Activated naive CD4-positive, alpha-beta T cell treated with anti-CD3 and anti-CD28 coated beads, Interleukin-2, amount 10 ng/mL, durations not matched to agents 7 days and 5 days (primary cell): ENCODE measurements at places on chromosomes 11 and 22.

GRCh38 chr11:72007089-72007476 is 8.4 kb downstream of the IL18BP start:
- H3K4me1 ChIP-seq = peaks cover under 1% of the 10 kb centered on the region
- H3K36me3 ChIP-seq = peaks cover 58% of the 10 kb centered on the region
- no peak overlapping the region for H3K4me3 ChIP-seq
- H3K27ac ChIP-seq = no peak overlapping the region
- no peaks in the 10 kb centered on the region for H3K27me3 ChIP-seq

GRCh38 chr11:86041975-86042378 is 26.9 kb downstream of the PICALM start:
- no peak overlapping the region for H3K4me3 ChIP-seq
- H3K4me1 ChIP-seq = peaks cover 52% of the 10 kb centered on the region
- peak; percentile 60 for DNase-seq
- H3K27ac ChIP-seq = no peak overlapping the region
- no peaks in the 10 kb centered on the region for H3K27me3 ChIP-seq

GRCh38 chr11:59062602-59063529 is 23.2 kb upstream of the GLYATL1B start:
- peaks cover 8% of the 10 kb centered on the region for H3K4me1 ChIP-seq
- no peak for DNase-seq
- no peaks in the 10 kb centered on the region for H3K36me3 ChIP-seq
- no peak overlapping the region for H3K27ac ChIP-seq
- peaks cover 47% of the 10 kb centered on the region for H3K27me3 ChIP-seq
- no peak overlapping the region for H3K4me3 ChIP-seq

DNA sequence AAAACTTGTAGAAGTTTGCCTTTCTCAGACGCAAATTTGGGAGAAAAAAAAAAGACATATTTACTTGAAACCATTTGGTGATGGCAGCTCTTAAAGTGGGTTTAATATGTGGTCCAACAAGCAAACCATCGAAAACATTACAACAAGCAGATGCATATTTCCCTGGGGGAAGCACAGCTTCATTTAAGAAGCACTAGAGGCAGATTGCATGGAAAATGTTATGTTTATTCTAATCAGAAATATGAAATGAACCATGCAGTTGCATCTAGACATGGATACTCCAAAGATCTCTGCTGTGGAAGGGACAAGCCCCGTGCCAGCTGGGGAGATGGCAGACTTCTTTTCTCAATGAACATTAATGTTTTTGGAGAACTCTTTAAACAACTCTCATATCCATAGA is 57.4 kb upstream of the PARVA start:
- no peak for DNase-seq
- H3K4me1 ChIP-seq = peaks cover 24% of the 10 kb centered on the region

DNA sequence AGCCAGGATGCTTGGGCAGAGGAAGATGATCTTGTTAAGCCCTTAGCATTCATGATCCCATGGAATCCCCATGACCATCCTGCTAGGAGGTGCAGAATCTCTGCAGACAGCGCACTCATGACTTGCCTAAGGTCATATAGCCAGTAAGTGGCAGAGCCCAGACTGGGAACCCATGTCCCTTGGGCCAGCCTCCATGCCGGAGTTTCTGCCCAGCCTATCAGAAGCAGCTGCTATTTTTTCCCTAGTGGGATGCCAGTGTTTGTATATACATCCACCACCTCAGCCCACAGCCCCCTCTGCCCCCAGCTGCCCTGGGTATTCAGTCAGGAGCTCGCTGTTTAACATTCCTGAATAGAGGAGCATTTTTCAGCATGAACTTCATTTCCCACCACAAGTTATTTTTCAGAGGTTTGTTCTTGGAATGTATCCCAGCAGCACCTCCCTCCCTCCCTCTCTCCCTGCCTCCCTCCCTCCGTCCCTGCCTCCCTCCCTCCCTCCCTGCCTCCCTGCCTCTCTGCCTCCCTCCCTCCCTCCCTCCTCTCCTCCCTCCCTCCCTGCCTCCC is 34.4 kb upstream of the SUSD2 start:
- no peaks in the 10 kb centered on the region for H3K27me3 ChIP-seq
- H3K4me3 ChIP-seq = no peak overlapping the region
- H3K36me3 ChIP-seq = peaks cover 31% of the 10 kb centered on the region
- H3K4me1 ChIP-seq = peaks cover 66% of the 10 kb centered on the region
- no peak for DNase-seq

DNA sequence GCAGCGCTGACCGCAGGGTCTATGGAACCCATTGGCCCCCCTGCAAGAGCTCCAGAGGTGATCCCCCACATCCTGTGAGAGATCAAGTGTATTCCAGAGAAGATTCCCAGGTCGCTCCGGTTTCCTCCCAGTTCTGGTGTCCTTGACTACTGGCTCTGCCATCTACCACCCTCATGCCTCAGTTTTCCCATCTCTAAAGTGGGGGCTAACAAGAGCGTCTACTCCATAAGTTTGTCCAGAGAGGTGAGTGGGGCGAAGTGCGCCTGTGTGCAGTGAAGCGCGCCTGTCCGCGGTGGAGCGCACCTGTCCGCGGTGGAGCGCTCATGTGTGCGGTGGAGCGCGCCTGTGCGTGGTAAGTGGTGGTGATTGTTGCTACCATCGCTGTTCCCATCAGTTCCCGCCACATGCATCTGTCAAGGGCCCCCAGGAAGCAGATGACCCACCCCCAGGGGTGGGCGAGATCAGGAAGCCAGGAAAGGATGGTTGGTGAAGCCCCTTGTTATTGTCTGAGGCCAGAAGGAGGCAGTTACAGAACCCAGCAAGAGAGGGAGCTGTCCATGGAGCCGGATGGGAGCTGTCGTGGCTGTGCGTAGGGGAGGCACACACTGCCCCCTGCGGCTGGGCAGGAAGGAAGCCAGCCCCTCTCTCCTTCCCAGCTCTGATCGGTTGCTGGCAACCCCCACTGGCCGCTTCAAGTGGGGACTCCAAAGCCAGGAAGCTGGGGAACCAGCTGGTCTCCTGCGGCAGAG is 73.2 kb upstream of the FGF3 start:
- H3K4me3 ChIP-seq = no peak overlapping the region
- H3K27me3 ChIP-seq = peaks cover 50% of the 10 kb centered on the region
- H3K27ac ChIP-seq = no peak overlapping the region

DNA sequence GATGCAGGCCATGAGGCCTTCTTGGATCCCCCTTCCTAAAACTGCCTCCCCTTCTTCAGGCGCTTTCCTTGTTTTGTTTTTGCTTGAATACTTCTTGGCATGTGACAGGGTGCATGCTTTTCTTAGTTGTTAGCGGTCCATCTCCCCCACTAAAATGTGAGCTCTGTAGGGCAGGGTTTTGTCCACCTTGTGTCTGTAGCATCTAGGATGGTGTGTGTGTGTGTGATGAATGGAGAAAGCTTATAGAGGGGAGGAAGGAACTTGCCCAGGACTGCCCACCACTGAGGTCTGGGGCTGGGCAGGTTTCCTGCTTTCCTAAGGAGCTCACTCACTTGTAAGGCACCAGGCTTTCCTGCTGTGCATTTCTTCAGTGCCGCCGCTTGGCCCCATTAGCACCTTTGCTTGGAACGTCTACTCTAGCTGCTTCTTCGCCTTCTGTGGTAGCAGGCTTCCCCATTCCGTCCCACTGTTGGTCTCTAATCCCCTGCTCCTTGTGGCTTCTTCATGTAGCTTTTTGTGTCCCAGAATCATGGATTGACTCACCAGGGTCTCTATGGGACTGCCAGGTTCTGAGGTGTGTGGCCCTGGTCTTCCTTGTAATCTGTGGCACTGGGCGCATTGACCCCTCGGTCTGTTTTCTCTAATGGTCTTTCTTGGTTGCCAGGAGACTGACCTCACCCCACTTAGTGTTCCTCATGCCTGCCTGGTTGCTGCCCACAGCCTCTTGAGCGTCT is 3.3 kb downstream of the DGCR8 start:
- H3K27ac ChIP-seq = no peak overlapping the region
- peaks cover 40% of the 10 kb centered on the region for H3K36me3 ChIP-seq
- no peaks in the 10 kb centered on the region for H3K27me3 ChIP-seq
- peaks cover 46% of the 10 kb centered on the region for H3K4me1 ChIP-seq
- H3K4me3 ChIP-seq = no peak overlapping the region

DNA sequence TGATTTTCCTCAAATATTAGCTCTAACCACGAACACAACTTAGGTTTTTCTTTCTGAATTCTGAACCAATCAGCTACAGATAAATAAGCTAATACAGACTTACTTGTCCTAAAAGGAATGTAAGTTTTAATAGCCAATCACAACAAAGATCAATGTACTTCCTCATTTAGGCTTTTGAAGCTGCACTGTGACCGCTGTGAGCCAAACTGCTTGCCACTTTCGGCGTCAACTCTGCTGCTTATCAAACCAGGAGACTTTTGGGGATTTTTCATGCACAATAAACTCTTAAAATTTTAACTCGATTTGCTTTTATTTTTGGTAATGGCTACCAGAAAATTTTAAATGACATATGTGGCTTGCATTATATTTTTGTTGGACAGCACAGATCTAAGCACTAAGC is 92.5 kb downstream of the TMPRSS5 start:
- H3K4me1 ChIP-seq = no peaks in the 10 kb centered on the region
- H3K27ac ChIP-seq = no peak overlapping the region
- H3K36me3 ChIP-seq = no peaks in the 10 kb centered on the region

- peaks cover under 1% of the 10 kb centered on the region for H3K4me1 ChIP-seq
- H3K4me3 ChIP-seq = no peak overlapping the region
- DNase-seq = no peak
- no peaks in the 10 kb centered on the region for H3K27me3 ChIP-seq
- no peak overlapping the region for H3K27ac ChIP-seq
These were observed 45.3 kb upstream of the POGLUT3 start for GRCh38 chr11:108543316-108543964.

- H3K27ac ChIP-seq = no peak overlapping the region
- DNase-seq = no peak
- H3K4me1 ChIP-seq = no peaks in the 10 kb centered on the region
These were observed 253.9 kb downstream of the LARGE1 start for GRCh38 chr22:33666279-33666960.

DNA sequence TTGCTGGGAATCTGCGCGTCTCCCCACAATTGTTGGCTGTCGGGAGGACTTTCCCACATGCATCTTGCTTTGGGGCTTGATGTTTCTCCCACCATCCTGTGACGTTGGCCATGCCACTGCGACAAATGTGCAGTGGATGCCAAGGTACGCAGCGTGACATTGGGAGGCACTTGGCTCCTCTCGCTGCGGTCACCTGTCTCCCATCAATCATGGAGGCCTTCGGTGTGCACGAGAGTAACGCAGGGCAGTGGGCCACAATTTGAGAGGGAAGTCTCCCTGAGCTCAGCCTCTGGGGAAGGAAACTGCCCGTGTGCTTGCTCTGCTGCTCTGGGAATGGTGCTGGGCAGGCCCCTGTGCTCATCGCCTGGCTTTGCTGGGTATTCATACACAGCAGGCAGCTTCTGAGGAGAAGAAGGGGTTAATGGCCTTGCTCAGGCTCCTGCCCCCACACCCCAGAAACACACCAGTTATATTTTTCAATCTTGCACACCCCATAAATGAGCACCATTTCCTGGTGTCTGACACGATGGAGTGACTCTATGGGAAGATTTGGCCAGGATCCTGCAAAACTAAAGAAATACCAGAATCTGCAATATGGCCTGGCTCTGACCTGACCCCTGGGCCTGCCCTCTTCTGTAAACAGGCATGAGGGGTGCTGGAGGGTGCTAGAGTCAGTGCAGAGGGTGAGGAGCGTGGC is 153.5 kb downstream of the ADAMTS15 start:
- DNase-seq = no peak
- H3K36me3 ChIP-seq = no peaks in the 10 kb centered on the region
- H3K4me3 ChIP-seq = no peak overlapping the region
- H3K27ac ChIP-seq = no peak overlapping the region
- no peaks in the 10 kb centered on the region for H3K4me1 ChIP-seq

DNA sequence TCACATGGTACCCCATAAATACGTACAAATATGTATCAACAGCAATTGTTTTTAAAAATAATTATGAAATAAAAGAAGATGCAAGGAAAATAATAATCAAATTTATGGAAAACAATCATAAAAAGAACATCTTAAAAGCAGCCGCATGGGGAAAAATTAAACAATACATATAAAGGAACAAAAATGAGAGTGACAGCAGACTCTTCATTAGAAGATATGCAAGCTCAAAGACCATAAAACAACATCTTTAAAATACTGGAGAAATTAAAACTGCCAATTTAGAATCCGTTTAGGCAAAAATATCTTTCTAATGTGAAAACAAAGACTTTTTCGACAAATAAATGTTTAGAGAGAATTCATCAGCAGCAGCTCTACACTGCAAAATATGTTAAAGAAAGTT is 190.6 kb upstream of the C11orf58 start:
- no peaks in the 10 kb centered on the region for H3K36me3 ChIP-seq
- H3K4me3 ChIP-seq = no peak overlapping the region
- H3K27me3 ChIP-seq = no peaks in the 10 kb centered on the region
- no peak for DNase-seq
- no peaks in the 10 kb centered on the region for H3K4me1 ChIP-seq

- peak overlapping the region; percentile 80 for H3K4me3 ChIP-seq
- H3K27ac ChIP-seq = peak overlapping the region; percentile 96
- peaks cover 3% of the 10 kb centered on the region for H3K36me3 ChIP-seq
- peaks cover 65% of the 10 kb centered on the region for H3K4me1 ChIP-seq
- peak; percentile 51 for DNase-seq
- peaks cover 20% of the 10 kb centered on the region for H3K27me3 ChIP-seq
These were observed 759 bp downstream of the CPT1A start for GRCh38 chr11:68840661-68841653.

DNA sequence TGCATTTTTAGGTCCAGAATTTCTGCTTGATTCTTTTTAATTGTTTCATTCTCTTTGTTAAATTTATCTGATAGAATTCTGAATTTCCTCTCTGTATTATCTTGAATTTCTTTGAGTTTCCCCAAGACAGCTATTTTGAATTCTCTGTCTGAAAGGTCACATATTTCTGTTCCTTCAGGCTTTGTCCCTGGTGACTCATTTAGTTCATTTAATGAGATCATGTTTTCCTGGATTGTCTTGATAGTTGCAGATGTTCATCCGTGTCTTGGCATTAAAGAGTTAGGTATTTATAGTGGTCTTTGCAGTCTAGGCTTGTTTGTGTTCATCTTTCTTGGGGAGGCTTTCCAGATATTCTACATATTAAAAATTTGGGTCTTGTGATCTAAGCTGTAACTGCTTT is 694.8 kb upstream of the CCDC179 start:
- DNase-seq = no peak
- no peak overlapping the region for H3K27ac ChIP-seq
- no peaks in the 10 kb centered on the region for H3K27me3 ChIP-seq
- H3K4me3 ChIP-seq = no peak overlapping the region

- H3K27me3 ChIP-seq = no peaks in the 10 kb centered on the region
- no peaks in the 10 kb centered on the region for H3K36me3 ChIP-seq
- no peak overlapping the region for H3K4me3 ChIP-seq
- no peak for DNase-seq
- H3K4me1 ChIP-seq = no peaks in the 10 kb centered on the region
These were observed 413.5 kb downstream of the NELL1 start for GRCh38 chr11:21082853-21083252.

DNA sequence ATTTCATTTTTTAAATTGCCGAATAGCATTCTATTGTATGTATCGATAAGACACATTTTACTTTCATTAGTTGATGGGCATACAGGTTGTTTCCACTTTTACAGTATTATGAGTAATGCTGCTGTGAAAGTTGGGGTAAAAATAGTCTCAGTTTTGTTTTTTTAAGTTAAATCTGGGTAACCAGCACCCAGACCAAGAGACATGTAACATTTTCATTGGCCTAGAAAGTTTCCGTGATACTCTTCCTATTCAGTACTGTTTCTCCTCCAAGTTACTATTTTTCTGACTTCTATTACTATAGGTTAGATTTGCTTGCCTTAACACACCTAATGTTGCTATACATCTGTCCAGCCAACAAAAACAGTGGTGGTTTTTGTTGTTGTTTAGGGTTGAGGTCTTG is 12.3 kb downstream of the IPO7 start:
- peaks cover 53% of the 10 kb centered on the region for H3K4me1 ChIP-seq
- no peak for DNase-seq
- H3K27ac ChIP-seq = no peak overlapping the region
- no peaks in the 10 kb centered on the region for H3K27me3 ChIP-seq
